ENCODE measurements at places on chromosomes 11 and 22. TPM values are rescaled to one million over a fixed set of nuclear protein-coding genes. Genes with fewer than 3 reads are reported as not detected.

The NPAS4 gene
- not detected for total RNA-seq

The CRYBA4 gene
- not detected for total RNA-seq

The LAYN gene
- 0.47 TPM for total RNA-seq

The P2RX6 gene
- total RNA-seq = 0.42 TPM

DNA sequence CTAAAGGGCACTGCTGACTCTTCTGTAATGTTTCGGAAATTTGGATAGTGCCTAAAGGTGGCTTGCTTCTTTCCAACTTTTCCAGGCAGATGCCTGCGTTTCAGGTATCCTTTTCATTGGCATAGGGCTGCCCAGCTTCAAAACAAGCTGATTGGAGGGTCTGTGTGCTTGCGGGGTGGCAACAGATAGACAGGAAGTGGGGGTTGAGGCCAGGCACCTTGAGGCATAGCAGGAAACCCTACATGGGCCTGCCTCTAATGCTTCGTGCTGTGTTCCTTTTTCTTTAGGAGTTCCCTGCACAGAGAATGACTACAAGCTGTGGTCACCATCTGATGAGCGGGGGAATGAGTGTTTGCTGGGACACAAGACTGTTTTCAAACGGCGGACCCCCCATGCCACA, 92.2 kb upstream of the SORL1-AS1 start:
- DNase-seq = no peak

GRCh38 chr22:31084811-31085492, 3.8 kb downstream of the SMTN start:
- DNase-seq = peak; percentile 79

DNA sequence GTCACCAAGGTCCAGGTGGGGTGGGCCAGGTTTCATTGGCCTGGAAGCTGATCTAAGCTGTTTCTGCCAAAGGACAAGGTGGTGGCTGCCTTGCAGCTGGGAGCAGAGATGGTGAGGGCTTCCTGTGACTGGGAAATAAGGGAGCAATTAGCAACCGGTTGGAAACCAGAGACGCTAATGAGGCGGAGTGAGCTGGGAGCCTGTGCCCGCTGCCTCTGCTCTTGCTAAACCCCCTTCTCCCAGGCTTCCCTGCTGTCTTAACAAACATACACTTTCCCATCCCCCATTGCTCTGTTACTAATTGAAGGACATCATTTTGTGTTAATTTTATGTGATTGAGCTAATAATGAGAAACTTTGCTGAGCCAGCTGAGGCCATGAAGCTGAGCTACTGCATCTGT, 121.8 kb downstream of the INSC start:
- no peak for DNase-seq

DNA sequence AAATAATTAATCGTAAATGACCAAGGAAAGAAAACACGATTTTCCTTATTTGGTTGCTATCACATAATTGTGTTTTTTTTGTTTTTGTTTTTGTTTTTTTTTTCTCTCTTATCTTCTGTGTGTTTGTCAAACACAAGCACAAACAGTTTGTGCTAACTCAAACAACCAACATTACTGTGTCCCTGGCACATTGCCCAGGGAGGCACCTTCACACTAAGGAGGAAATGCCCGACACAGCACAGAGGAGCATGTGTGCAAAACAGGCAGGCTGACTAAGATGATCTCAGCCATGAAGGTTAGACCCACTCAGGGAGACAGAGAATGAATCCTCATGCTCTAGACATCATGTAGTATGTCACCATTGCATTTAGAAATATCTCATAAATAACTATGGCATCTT, 130.1 kb downstream of the SOX6 start:
- peak; percentile 76 for DNase-seq

GRCh38 chr22:35539910-35540594, 579 bp upstream of the RASD2 start:
- peak; percentile 73 for DNase-seq

DNA sequence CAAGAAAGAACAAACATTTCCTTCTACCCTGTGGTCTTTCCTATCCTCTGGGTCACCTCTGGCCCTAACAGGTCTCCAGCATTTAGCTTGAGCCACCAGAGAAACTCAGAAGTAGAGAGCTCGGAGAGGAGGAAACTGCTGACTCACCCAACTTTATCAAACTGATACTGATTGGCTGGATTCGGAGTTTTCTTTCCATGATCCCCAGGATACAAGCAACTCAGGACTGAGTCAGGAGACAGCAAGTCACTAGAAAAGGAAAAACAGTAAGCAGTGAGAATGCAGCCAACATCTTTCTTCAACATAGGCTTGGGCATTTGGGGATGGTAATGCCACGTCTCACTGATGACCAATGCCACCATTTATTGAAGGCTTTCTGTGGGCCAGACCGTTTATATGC, 32.7 kb downstream of the THOC5 start:
- DNase-seq = no peak

DNA sequence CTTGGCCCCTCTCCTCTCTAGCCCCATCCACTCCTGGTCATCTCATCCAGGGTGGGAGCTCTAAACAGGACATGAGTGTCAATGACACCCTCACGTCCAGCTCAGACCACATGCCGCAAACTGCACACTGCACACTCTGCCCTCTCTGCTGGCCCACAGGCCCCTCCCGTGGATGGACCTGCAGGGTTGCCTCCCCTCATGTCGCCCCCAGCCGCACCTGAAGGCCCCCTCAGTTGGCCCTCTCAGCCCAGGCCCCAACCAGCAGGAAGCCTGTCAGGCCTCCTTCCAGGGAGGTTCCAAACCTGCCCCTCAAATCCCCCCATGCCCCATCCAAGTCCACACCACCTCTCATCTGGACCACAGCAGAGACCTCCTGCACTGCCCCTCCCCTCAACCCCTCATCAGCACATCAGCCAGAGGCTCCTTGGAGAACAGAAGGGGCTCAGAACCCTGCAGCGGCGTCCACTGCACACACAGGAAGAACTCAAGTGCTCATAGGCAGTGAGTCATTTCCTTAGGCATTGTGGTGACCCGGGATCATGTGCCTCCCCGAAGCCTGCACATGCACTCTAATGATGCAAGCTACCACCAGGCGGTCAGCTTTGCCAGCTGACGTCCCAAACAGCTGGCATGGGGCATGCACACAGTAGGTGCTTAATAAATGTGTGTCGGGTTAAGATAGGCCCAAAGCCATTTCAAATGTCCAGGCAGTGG, 12.9 kb upstream of the CDKN1C start:
- peak; percentile 73 for DNase-seq

- DNase-seq = no peak
Measured at GRCh38 chr11:78570031-78570430, 4.6 kb downstream of the NARS2 start.

GRCh38 chr22:48210198-48210580, 1447.7 kb downstream of the TBC1D22A start:
- DNase-seq = no peak

- peak; percentile 40 for DNase-seq
Measured at GRCh38 chr22:31210556-31211421, 1.3 kb upstream of the LIMK2 start.

- DNase-seq = no peak
Measured at GRCh38 chr11:26621132-26621531, 49.1 kb upstream of the MUC15 start.

DNA sequence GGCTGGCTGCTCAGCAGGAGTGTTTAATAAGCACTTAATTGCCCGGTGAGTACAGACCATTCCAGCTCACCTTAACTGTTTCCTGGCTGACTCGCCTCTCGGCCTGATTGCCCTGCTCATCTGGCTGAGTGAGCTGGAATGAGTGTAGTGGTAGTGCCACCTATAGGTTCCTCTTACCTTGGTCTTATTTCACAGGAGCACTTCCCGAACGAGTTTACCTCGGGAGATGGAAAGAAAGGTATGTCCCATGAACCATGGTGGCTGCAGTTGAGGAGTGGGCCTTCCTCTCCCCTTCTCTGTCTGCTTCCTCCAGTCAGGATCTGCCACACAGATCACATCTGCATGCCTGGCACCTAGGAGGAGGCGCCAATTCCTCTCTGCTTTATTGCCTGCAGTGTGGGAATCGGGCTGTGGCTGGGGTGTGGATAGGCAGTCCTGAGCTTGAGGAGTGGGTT, 26.7 kb downstream of the UPB1 start:
- DNase-seq = peak; percentile 73

- DNase-seq = no peak
Measured at GRCh38 chr11:75403037-75403436, 3.7 kb downstream of the RPS3 start.

DNA sequence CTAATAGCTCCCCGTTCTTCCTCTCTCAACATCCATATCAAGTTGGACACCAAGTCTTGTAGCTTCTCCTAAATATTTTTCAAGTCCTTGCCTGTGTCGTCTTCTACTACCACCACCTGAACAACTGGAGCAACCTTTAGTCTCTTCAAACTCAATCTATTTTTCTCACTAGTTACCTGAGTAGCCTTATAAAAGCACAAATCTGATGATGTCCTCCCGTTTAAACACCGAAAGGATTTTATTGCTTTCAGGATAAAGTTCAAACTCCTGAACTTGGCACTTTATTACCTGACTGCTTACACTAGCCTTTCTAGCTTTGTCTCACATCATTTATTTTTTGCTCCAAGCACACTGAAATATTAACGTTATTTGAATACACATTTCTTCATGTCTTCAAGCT, 1.3 kb upstream of the PAK1 start:
- no peak for DNase-seq

DNA sequence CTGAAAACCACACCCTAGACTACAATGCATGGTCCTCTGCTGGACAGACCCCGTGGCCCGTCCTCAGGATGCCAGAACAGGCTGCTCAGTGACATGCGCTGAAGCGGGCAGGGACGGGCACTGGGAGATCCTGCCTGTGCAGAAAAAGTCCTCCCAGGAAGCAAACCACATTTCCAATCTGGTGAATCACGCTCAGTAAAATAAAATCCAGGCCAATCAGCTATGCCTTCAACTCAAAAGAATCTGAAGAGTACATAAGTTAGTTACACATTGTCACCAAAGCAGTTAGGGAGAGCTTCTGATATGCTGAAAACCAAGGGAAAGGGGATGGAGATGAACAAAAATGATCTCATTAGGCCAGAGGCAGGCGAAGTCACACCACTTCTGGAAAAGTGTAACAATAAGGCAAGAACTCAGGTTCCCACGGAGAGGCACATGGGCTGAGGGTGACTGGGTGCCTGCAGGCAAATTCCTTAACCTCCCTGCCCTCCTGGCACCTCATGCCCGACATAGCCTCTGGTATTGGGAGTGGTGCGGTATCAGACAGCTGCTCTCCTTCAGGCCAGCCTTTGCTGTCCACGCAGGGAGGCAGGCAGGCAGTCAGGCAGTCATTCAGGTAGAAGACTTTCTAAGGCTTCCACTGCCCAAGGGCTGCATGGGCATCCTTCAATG, 66.4 kb downstream of the APOL5 start:
- DNase-seq = no peak

DNA sequence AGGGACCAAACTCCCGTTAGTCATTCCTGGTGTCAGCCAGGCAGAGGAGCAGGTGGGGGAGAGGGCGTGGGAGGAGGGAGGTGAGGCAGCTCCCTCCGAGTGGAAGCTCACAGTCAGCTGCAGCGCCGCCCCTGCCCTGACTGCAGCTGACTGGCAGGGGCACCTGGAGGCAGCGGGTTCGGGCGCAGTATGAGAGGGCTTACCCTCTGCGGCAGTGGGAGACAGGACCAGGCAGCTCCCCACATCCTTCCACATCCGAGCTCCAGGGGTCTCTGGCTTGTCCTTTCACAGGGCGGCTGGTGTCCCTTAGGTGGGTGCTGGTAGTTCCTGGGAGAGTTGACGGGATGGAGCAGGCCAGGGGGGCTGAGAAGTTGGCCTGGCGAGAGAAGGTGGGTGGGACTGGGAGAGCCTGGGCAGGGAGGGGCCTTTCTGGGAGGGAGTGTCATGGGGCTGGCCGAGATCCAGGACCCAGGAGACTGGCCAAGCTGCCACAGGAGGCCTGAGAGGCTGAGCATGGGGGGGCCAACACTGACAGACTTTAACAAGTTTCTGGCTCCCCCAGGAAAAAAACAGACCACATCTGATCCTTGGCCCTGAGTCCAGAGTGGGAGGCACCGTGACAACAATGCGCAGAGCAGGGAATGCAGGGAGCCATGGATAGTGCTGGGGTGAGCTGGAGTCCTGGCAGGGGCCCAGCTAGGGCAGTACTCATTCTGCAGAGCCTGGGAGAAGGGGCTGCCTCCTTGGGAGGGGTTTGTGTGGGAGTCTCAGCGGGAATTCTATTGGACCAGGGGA, 4.9 kb downstream of the ADORA2A start:
- peak; percentile 62 for DNase-seq

DNA sequence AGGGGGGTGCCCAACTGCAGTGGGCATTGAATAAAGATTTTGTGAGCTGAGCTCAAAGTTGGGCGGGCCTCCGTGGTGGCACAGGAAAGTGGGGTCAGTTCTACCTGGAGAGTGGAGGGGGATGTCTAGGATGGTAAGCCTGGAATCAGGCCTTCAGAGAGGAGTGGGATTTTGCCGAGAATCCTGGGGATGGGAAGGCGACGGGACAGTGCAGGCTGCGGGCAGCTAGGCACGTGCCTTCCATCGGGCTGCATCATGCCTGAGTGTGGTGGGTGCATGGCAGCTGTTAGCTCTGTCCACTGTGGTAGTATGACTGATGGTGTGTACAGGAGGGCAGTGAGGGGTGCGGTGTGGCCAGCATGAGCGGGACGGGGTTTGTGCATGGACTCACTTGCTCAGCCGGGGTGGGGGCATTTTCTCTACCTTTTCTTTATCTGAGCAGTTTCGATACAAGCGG, 3.6 kb downstream of the SHANK3 start:
- DNase-seq = no peak

DNA sequence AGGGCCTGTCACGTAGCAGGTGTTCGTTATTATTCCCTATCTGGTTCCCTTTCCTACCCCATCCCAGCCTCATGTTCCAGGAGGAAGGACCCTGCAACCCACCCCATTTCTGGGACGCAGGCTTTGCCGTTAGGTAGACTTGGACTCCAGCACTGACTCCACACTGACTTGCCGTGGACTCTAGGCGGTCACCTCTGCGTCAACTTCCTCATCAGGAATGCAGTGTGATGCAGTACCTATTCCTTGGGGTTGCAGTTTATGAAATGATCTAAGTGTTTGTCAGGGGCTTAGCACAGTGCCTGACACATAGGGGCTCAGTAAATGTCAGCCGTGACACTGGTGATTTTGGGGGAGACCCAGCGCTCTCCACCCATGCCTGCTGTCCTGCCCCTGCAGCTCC, 16.8 kb downstream of the DGKZ start:
- DNase-seq = no peak

All from Calu3 (cell line).